GM23248 (cell line): ENCODE measurements at places on chromosomes 11 and 22.

GRCh38 chr11:72070491-72070890 is 9.9 kb downstream of the NUMA1 start:
- no peak for DNase-seq

DNA sequence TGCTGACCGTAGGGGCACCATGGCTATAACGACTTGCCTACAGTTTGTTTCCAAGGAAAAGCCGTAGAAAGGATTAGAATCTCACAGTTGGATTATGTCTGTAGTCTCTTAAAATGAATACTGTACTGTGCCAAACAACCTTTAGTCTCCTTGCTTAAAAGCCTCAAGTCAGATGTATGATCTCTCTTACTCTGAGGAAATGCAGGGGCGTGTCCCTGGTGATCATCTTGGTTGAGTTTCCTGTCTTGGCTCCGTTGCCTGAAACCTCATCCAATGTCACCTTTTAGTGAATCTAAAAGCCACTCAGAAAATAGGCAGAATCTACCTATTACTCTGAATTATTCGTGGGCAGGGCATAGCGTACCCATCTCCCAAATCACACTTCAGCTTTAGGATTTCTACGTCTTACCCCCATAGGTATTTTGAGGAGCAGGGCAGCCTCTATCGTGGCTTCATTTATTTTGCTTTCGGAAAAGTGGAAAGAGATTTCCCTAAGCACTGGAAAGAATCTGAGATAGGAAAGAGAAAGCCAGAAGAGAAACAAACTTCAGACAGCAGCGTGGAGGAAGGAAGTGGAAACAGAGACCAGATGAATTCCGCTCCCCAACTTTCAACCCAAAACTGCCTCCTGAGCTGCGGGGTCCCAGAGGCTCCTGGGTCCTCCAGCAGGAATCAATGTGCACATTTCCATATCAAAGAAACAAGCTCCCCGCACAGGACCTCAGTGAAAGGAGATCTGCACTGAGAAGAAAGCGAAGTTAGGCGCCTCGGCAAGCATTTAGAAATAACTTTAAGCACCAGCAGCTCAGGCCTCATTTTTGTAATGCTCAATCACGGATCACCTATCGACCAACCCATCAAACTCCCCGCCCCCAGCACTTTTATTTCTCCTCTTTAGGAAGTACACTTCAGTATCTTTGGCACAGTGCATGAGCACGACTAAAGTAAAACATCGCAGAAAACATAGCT is 245.8 kb downstream of the ETS1 start:
- DNase-seq = peak; percentile 25

GRCh38 chr11:19849947-19850593 is 137.4 kb downstream of the NAV2 start:
- DNase-seq = peak; percentile 35

- DNase-seq = no peak
Observed at GRCh38 chr11:119368121-119369034, 13.1 kb downstream of the USP2 start.

- DNase-seq = no peak
Observed at GRCh38 chr11:1148752-1149180, 9.0 kb upstream of the MUC5AC start.

- DNase-seq = no peak
Observed at GRCh38 chr11:102573851-102574250, 43.3 kb upstream of the MMP7 start.

DNA sequence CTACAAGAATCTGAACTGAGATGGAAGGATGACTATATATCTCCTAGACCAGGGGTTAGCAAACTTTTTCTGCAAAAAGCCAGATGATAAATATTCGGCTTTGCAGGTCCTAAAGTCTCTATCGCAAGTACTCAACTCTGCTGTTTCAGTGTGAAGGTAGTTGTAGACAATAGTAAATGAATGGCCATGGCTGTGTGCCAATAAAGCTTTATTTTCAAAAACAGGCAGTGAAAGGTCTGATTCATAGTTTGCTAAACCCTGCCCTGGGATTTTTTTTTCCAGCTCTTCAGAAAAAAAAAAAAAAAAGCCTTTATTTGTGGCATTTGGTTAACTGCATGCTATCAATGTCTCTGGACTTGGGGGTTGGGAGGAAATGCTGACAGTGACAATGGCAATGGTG is 37.5 kb downstream of the FAM227A start:
- DNase-seq = no peak

GRCh38 chr22:29377979-29378378 is 10.4 kb downstream of the AP1B1 start:
- DNase-seq = no peak

DNA sequence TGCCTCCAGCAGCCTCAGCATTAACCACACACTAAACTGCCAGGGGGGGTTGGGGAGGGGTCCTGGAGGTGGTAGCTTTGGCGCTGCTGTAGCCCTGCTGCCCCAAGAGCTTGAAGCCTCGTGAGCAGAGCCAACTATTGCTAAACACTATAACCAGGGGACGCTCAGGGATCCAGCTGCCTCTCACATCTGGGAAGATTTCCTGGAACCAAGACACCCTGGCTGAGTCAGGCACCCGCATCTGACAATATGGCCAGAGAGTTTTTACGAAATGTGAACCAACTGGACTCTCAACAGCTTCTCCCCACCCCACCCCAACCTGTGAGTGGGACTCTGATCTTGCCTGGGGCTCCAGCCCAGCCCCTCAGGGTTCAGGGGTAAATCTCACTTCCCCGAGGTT is 14.3 kb downstream of the C1QTNF6 start:
- DNase-seq = peak; percentile 90

DNA sequence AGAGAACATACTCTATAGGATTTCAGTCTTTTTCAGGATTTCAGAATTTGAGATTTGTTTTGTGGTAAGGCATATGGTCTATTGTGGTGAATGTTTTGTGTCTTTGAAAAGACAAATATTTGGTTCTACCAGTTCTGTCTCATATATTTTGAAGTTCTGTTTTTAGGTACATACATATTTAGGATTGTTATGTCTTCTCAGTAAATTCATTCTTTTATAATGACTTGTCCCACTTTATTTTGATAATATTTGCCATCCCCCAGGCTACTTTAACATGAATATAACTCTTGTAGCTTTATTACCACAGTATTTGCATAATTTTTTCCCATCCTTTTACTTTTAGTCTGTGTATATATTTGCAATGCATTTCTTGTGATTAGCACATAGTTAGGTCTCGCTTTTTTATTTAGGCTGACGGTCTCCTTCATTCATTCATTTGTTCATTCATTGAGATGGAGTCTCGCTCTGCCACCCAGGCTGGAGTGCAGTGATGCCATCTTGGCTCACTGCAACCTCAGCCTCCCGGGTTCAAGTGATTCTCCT is 32.1 kb downstream of the MTMR3 start:
- no peak for DNase-seq

- no peak for DNase-seq
Observed at GRCh38 chr22:43476341-43476740, 64.5 kb downstream of the MPPED1 start.

GRCh38 chr11:69342588-69343330 is 48.8 kb downstream of the MYEOV start:
- no peak for DNase-seq

GRCh38 chr11:131533998-131534397 is 163.6 kb downstream of the NTM start:
- DNase-seq = no peak

DNA sequence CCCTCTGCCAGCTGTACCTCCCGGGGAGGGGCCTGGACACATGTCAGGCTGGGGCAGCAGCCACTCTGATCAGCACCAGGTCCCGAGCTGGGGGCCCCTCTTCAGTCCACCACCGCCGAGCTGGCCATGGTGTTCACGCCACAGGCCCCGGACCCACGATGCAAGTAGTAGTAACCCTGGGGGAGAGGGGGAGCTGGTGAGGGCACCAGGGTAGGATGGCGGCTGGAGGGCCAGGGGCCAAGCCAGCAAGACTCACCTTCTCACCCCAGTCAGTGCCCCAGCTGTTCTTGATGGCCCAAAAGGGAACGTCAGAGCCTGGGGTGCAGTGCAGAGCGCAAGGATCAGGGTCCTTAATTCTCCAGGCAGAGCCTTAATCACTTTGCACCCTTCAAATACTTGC is 4.6 kb downstream of the CTSF start:
- no peak for DNase-seq

DNA sequence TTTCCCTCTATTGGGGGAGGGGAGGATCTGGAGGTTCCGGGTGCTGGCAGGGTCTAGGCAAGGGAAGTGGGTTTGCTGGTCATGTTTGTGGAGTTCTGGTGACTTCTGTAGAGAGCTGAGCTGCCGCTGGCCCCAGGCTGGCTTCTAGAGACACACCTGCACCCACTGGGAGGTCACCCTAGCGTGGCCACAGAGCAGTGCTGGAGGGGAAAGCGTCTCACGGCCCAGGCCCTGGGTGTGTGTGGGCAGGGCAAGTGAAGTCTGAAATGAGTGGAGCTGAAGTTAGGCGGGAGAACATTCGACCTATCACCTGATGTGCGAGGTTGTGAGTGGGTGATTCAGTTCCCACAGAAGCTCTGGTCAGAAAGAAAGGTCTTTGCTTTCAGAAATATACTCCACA is 27.9 kb downstream of the SMIM38 start:
- no peak for DNase-seq

DNA sequence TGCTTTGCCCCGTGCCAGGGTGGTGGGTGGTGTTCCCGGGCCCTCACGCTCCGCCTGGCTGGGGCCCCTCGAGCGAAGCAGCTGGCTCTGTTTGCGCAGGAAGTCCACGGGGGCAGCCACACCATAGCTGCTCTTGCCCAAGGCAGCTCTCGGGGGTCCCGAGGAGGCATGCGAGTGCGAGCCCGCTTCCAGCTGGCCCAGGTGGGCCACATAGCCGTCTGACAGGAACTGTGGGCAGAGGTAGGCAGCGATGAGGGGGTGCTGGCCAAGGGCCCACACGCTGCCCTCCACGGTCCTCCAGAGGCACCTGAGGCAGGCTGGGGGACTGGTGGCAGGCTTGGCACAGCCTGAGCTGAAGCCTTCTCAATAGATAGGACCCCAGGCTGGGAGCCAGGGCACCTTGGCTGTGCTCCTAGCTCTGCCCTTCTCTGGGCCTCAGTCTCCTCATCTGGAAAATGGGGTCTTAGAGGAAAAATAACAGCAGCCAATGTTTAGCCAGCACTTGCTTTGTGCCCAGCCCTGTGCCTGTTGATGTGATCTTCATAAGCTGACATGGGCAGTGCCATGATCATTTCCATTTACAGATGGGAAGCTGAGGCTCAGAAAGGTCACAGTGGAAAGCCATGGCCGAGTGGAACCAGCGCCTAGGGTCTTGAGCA is 9.4 kb downstream of the AIP start:
- no peak for DNase-seq

- DNase-seq = no peak
Observed at GRCh38 chr11:32216749-32217148, 125.9 kb downstream of the RCN1 start.

- no peak for DNase-seq
Observed at GRCh38 chr11:134911514-134912180, 499.6 kb upstream of the B3GAT1 start.

DNA sequence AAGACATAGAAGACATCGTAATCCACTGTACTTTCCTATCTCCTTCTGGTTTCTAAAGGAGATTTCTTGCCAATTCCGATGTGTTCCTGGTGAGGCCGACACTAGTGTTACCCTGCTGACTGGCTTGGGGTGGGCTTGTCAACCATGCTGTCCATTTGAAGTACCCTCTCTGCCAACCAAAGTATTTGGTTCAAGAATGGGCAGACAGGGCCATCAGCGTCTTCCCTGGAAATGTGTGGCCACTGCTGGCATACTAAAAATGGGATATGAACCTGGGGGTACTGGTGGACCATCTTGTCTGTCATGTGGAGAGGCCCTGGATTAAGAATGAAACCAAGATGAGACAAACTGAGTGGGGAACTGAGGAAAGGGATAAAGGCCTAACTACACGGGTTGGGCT is 1.8 kb upstream of the VSTM5 start:
- no peak for DNase-seq

- no peak for DNase-seq
Observed at GRCh38 chr11:131299598-131300438, 70.6 kb upstream of the NTM start.

DNA sequence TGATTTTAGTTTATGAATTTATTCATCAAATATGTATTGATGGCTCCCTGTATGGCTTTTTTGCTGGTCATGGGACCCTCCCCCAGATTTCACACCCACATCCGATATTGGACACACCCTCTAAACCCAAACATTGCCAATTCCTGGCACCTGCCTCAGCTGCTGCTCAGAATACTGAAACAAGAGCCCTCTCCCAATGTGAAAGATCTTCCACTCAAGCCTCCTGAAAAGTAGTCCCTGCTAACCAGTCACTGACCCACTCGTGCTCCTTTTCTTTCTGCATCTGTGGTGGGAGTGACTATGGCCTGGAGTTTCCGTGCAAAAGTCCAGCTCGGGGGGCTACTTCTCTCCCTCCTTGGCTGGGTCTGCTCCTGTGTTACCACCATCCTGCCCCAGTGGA is at the start of gene CLDN25:
TSS of gene CLDN25 (plus strand) at position 301 of the 400 bp plus-strand sequence. CDS start at position 301, 0 bp downstream.
- DNase-seq = no peak

GRCh38 chr11:64674774-64675173 is 48.2 kb downstream of the NRXN2 start:
- no peak for DNase-seq

DNA sequence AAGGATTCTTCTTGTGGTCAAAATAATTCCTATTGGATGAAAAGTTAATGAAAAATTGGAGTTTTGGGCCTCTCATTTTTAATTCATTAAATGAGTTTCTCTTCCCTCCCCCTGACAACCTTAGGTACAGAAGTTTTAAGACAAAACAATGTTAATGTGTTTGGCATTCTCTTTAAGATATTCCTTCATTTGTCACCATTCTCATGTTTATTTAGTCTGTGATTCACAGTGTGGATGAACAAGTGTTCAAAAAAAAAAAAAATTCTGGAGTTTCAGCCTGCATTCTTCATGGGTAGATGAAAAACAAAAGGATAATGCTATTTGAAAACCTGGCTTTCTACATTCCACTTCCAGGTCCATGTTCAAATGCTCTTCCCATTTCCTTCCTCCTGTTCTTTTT is 172.6 kb upstream of the LUZP2 start:
- peak; percentile 9 for DNase-seq

DNA sequence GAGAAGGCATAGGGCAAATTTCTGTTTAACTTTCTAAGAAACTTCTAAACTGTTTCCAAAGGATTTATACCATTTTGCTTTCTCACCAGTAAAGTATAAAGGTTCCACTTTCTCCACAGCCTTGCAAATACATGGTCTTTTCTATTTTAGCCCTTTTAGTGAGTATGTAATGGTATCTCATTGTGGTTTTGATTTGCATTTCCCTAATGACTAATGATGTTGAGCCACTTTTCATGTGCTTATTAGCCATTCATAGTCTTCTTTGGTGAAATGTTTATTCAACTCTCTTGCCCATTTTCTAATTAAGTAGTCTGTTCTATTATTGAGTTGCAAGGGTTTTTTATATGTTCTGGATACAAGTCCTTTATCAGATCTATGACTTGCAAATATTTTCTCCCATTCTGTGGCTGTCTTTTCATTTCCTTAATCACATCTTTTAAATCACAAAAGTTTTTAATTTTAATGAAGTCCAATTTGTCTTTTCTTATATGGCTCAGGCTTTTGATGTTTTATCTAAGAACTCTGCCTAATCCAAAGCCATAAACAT is 83.8 kb upstream of the KCNQ1OT1 start:
- no peak for DNase-seq

GRCh38 chr22:38314933-38315822 is 2.1 kb downstream of the CSNK1E start:
- peak; percentile 61 for DNase-seq
